Kidney (tissue), 22 donors: ENCODE measurements at places on chromosomes 3 and 15. TPM values are rescaled to one million over a fixed set of nuclear protein-coding genes. Genes with fewer than 3 reads are reported as not detected.

DLEC1 gene
- total RNA-seq: 3.3 TPM

SNTN gene
- total RNA-seq: not detected

STARD5 gene
- 4.1 TPM for total RNA-seq

ETV5 gene
- 34.6 TPM for total RNA-seq

GRCh38 chr3:71926262-71926600, 141.3 kb upstream of the PROK2 start:
- H3K27me3 ChIP-seq: no peaks in the 10 kb centered on the region
- no peaks in the 10 kb centered on the region for H3K4me1 ChIP-seq
- no peaks in the 10 kb centered on the region for H3K36me3 ChIP-seq
- no peak overlapping the region for H3K27ac ChIP-seq
- DNase-seq: peak; percentile 81
- no peak overlapping the region for H3K4me3 ChIP-seq

DNA sequence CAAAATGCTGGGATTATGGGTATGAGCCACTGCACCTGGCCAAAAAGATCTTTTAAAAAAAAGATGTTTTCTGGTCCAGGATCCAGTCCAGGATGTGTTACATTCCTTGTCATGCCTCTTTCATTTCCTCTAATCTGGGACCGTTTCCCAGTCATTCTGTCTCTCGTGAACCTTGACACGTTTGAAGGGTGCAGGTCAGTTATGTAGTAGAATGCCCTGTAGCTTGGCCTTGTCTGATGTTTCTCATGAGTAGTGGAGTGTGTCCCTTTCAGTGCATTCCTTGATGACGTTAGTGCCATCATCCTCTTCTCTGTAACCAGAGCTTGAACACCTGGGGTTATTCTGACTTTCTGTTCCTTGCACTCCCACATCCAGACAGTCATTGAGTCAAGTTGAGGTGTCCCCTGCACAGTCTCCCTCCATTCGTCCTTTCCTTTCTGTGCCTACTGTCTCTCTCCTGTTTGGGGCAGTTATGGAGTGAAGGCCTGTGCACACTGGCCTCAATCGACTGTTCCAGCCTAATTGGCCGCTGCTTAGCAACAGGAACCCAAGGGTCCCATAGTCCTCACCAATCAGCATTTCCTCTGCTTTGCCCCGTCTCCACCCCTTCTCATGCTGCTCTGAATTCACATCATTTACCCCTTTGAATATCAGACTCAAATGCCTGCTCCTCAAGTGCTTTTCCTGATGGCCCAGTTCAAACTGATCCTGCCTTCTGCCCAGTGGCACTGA, 5.5 kb downstream of the FAM81A start:
- H3K27me3 ChIP-seq: no peaks in the 10 kb centered on the region
- no peaks in the 10 kb centered on the region for H3K36me3 ChIP-seq
- H3K27ac ChIP-seq: no peak overlapping the region

GRCh38 chr3:41234823-41235721, 35.8 kb downstream of the CTNNB1 start:
- no peak for DNase-seq
- no peaks in the 10 kb centered on the region for H3K27me3 ChIP-seq
- H3K4me1 ChIP-seq: no peaks in the 10 kb centered on the region
- H3K27ac ChIP-seq: no peak overlapping the region
- peaks cover 85% of the 10 kb centered on the region for H3K36me3 ChIP-seq

DNA sequence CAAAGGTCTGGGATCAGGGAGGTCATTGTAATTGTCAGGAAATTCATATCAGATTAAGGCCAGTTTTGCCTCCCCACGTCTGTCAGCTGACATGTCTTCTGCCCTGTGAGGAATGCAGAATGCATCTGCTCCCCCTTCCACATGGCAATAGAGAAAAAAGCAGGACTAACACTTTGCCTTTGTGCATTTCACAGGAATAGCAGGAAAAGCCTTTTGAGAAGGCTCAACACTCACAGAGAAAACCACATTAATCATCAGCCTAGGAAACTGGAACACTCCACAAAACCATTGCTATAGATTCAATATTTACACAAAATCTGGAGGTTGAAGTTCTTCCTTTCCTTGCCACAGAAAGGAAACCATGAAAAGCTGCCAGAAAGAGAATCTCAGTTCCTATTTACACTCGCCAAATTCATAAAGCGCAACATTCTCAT, 165.2 kb upstream of the HES1 start:
- no peak overlapping the region for H3K4me3 ChIP-seq
- no peak overlapping the region for H3K27ac ChIP-seq
- DNase-seq: no peak
- no peaks in the 10 kb centered on the region for H3K27me3 ChIP-seq
- H3K36me3 ChIP-seq: no peaks in the 10 kb centered on the region

GRCh38 chr3:31010491-31010890, 116.0 kb upstream of the GADL1 start:
- H3K4me1 ChIP-seq: no peaks in the 10 kb centered on the region
- no peak overlapping the region for H3K27ac ChIP-seq
- H3K27me3 ChIP-seq: no peaks in the 10 kb centered on the region
- H3K36me3 ChIP-seq: no peaks in the 10 kb centered on the region
- H3K4me3 ChIP-seq: no peak overlapping the region

GRCh38 chr3:102235679-102236078, 199.1 kb upstream of the ZPLD1 start:
- H3K4me3 ChIP-seq: no peak overlapping the region
- no peaks in the 10 kb centered on the region for H3K27me3 ChIP-seq
- DNase-seq: peak; percentile 54
- H3K36me3 ChIP-seq: no peaks in the 10 kb centered on the region
- no peaks in the 10 kb centered on the region for H3K4me1 ChIP-seq

GRCh38 chr3:166071-166470, 30.5 kb upstream of the CHL1 start:
- no peak for DNase-seq
- H3K4me1 ChIP-seq: no peaks in the 10 kb centered on the region
- H3K27ac ChIP-seq: no peak overlapping the region
- no peaks in the 10 kb centered on the region for H3K27me3 ChIP-seq
- no peak overlapping the region for H3K4me3 ChIP-seq
- no peaks in the 10 kb centered on the region for H3K36me3 ChIP-seq

DNA sequence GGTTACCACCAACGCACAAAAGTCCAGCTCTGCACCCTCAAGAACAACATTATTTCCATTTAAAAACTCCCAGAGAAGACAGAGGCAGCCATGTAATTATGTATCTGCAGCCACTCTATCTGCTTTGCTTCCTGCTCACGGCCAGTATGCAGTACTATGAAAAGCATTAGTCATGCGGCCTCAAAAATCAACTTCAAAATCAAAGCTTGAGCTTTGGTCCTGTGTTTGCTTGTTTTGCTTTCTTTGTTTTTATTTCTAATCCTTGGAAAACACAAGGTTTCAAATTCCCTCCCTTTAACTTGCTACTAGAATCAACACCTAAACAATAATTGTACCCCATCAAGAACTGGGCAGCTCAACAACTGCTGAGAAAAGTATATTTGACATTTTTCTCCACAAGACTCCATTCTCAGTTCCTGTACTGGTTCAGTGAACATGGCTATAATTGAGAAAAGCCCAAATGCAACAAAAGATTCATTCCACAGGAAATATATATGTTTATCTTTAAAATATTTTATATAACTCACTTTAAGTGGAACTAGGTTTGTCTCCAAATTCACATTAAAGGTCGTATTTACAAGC, 37.6 kb downstream of the GBE1 start:
- H3K27ac ChIP-seq: peak overlapping the region; percentile 62
- DNase-seq: no peak
- H3K4me3 ChIP-seq: no peak overlapping the region
- no peaks in the 10 kb centered on the region for H3K27me3 ChIP-seq
- H3K36me3 ChIP-seq: no peaks in the 10 kb centered on the region
- no peaks in the 10 kb centered on the region for H3K4me1 ChIP-seq
